ENCODE measurements at places on chromosomes 7 and 10. TPM values are rescaled to one million over a fixed set of nuclear protein-coding genes. Genes with fewer than 3 reads are reported as not detected.

GRCh38 chr10:24674892-24675632 lies 48.6 kb downstream of the ARHGAP21 start:
- no peak for DNase-seq

DNA sequence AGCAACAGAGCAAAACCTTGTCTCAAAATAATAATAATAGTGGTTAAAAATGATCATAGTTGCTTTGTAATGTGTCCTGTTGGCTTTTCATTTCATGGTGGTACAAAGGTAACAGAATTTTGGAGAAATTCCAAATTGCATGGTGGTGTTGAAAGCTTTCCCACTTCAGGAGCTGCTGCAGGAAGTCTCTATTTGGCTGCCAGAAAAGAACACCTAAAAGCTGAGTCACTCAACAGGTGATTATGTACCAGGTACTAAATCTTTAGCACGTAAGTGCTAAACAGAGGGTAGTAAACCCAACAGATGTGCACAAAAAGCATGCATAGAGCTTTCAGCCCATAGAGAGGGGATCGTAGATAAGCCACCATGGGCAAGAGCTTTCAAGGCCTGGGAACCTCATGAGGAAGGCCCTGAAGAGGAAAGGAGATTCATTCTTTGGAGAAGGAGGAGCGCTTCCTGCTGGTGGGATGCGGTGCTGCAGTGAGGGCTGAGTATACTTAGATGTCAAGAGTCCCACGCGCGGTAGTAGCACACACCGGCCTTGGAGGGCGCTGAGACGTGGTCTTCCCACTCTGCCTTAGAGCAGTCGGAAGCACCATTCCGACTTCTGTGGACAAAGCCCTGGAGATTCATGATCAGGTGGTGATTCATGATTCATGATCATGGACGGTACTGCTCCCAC lies 118.7 kb downstream of the RALA start:
- peak; percentile 78 for DNase-seq

DNA sequence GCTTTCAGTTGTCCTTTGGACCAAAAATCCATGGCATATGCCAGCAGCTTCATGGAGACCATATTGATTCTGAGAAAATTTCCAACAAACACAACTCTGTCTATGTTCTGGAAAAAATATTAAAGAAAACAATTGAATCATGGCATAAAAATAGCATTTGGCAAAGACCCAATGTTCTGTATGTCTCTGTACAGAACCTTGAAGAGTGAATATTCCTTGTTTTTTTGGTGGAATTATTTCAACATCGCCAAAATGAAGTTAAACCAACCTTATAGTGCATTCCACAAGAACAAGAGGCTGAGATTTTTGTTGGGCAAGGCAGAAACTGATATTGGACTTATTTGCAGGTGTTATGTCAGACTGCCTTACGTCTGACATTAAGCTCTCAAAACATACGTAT lies 53.3 kb upstream of the SLC16A12 start:
- no peak for DNase-seq

GRCh38 chr10:65130162-65130758 lies 1609.1 kb downstream of the REEP3 start:
- no peak for DNase-seq

The BHLHA15 gene
- total RNA-seq, result 4.8 TPM

The LRRC4 gene
- 19.8 TPM for total RNA-seq

All from neural progenitor cell (in vitro differentiated cells).